Progenitor cell of endocrine pancreas (in vitro differentiated cells): ENCODE measurements at places on chromosomes 7 and 10.

DNA sequence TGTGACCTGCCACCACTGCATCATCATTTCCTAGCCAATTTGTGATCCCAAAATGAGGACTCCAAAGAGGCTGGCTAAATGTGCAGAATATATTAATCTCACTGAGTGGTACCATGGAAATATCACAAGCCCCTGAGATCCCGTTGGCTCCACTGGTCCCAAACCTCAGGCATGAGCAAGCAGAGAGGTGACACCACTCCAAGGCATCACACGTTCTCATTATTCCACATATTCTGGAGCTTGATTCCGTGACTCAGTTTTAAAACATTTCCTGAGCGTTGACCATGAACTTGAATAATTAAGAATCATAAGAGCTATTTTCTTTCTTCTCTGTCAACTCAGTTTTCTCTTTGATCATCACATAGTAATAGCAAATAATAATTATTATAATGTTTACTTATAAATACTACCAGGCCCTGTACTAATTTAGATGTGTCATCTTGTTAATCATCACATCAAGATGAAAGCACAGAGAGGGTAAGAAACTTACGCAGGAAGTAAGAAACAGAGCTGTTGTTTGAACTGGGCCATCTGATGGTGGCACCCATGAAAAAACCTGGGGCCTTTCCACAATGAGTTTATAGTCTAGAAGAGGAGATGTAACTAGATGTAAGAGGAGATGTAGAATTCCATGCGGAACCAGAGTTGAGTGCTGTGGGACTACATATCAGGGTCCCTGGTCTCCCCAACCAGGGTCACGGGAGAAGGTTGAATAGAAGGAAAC is 3.5 kb downstream of the APBB1IP start:
- no peak for DNase-seq

GRCh38 chr7:38040831-38041230 is 120.4 kb downstream of the EPDR1 start:
- DNase-seq: no peak

- no peak for DNase-seq
Observed at GRCh38 chr7:136079478-136079892, 102.3 kb upstream of the MTPN start.

- no peak for DNase-seq
Observed at GRCh38 chr10:86252556-86252955, 114.0 kb downstream of the GRID1 start.

DNA sequence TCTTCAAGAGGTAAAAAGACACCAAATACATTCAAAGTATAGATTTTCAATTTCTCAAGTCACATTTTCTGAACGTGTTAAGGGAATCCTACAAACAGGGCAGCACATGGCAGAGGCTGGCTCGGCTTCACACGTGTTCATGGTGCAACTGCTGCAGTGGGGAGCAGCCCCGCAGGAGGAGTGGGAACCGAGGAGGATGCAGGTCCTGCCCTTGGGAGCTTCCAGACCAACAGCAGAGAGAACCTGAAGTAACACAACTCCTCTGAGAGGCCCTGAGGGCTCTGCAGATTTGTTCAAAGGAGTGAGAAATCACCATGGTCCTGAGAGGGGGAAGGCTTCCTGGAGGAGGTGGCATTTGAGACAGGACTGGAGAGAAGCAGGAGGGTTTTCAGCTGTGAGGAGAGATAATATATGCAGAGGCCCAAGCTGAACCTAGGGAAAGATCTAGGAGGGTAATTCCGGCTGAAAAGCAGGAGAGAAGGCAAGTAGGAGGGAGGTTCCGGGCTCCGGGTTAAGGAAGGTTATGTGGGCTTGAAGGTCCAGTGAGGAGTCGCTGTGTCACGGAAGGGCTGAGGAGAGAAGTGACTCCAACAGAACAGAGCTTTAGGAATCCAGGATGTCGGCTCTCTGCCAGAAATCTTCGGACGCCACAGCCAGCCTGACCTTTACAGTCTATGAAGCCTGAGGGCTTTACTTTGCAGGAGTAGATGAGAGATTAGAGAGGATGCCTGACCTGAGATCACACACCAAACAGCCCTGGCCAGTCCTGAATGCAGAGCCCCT is 77.5 kb downstream of the GPR26 start:
- no peak for DNase-seq

DNA sequence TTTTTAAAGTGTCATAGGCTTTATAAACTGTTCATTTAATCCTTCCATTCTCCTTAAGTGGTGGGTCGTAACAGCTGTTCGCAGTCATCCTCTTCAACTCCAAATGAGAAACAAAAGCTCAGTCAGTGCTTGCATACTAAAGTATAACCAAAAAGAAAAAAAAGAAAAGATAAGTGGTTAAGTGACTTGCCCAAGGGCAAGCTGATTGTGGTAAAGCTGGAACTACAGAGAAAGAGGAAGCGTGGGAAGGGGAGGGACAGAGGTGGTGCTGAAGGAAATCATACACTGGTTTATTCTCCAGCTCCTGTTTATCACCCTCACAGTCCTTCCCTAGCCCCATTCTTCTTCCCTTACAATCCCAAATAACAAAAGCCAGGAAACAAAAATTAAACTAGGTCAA is 29.6 kb downstream of the IDE start:
- DNase-seq: no peak

DNA sequence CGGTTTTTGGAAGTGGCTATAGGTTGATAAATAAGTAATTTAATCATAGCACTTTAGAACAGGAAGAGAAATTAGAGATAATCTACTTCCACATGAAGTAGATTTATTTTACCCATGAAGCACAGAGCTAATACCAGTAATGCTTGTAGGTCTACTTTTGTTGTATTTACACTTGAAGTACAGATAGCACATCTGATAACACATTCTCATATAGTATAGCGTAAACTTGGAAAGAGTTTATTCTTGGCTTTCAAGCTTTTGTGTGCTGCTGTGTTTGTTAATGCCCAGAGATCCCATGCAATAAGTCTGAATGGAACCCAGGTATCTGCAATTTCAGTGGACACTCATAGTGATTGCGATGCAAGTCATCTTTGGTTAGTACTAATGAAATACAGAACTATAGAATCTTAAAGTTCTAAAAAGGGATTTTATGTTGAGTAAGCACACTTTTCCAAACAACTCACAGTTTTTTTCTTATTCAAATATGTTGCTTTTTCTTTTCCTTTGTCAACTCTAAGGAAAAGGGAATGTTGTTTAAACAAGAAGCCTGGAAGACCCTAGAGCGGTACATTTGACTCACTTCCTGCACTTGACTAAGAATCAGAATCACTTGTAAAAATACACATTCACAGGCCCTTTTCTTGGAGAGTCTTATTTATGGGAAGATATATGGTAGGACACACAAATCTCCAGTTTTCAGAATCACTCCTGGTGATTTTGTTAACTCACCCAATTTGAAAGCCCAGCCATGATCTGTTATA is 105.8 kb downstream of the GNAI1 start:
- no peak for DNase-seq

DNA sequence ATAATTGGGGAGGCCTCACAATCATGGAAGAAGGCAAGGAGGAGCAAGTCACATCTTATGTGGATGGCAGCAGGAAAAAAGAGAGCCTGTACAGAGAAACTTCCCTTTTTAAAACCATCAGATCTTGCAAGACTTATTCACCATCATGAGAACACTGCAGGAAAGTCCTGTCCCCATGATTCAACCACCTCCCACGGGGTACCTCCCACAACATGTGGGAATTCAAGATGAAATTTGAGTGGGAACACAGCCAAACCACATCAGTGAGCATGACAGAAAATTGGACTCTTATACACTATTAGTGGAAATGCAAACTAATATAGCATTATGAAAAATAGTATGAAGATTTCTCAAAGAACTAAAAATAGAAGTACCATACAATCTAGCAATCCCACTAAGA is 271.2 kb downstream of the MAGI2 start:
- DNase-seq: no peak

DNA sequence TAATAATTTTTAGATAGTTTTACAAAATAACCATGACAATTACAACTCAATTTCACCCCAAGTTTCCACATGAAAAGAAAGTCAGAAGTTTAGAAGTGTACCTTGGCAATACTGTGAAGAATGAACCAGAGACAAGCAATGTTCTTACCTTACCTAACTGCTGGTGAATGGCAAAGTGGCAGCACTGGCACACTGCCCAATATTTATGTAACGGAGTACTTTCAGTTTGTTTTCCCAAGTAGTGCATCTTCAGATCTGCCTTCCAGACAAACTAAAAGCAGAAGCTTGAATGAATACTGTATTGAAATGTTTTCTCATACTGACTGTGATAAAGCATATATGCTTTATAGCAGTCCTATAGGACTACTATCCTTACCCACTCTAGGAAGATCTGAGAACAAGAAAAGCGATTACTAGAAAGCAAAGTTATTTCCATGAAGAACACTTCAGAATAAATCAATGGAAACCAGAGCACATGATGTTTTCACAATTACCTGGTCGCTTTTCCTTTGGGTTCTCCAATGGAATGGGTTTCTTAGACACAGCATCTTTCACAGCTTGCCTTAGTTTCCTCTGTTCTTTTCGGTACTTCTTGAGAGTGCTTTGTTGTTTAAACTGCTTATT is 1.5 kb downstream of the NOC3L start:
- no peak for DNase-seq

DNA sequence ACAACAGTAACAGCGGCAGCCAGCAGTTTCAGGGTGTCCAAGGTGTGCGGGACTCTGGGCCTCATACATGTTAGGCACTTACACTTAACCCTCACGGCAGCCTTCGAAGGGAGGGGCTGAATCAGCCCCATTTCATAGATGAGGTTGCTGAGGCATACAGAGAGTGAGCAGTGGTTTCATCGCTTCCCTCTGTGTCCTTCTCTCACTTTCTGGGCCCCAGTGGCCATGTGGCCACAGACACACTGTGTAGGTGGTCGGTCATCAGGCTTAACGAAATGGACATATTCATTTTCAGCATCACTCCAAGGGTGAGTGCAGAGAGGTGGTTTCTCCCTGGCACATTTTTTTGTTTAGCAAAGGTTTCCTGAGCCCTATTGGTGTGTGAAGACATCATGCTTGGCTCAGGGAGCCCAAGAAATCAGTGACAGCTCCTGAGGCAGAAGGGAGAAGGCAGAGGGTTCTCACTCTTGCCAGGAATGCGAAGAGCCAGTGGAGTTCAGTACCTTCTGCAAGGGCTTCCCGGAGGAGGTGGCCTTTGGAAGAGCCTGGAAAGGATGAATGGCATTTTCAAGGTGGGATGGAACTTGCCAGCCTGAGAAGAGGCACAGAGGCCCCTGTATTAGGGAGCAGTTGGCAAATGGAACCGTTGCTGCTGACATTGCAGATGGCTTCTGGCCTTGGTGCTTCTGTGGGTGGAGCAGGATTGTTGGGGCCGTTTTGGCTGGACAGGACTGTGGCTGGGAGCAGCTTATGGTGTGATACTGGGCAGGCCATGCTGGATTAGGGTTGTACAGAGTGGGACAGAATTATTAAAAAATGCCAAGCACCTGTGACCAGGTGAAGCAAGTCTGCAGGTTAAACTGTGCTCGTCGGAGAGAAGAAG is 61.7 kb upstream of the PPIF start:
- no peak for DNase-seq

DNA sequence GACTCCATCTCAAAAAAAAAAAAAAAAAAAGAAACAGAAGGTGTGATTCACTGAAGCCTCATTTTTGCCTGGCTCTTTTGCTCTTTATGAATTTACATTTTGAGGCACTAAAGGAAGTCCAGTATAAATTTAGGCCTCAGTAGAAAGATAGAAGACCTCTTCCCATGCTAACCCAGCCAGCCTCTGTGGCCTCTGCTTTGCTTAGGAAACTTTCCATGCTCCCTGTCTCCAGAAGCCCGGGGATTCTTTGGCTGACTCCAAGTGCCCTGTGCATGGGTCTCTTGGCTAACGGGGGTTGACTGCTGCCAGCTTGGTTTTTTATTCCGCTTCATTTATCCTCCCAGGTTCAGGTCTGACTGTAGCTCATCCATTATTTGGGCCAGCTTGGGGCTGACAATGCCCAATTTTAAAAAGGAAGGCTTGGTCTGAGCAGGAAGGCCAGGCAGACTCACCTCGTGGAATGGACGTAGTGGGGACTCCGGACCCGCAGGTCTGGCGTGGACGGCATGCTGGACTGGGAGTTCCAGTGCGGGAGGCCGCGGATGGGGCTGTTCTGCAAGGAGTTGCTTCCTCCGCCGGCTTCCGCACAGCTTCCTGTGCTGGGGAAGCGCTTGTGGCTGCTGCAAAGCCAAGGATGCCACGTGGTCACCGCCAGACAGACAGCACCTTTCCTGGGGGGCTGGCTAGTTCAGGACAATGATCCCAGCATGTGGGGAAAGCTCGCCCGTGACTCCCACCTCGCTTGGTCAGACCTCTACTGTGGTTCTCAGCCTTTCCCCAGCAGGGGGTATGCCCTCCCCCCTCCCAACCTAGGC is 72.3 kb downstream of the PRPF18 start:
- DNase-seq: no peak

DNA sequence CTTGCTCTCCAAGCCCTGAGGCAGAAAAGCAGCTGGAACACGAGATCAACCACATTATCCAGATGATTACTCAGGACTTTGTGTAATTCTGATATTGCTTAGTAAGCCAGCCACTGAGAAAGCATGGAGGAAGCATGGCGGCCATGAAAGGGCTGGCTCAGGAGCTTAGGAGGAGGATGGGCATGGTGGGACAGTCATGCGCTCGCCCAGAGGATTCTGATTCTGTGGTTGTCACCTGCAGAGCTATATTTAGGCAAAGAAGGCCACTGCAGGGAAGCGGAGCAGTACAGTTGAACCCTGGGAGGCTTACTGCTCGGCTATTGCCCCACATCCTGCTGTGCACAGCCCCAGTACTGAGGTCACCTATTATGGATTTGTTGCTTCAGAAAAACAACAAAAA is 128.8 kb upstream of the DNAJB12 start:
- no peak for DNase-seq

DNA sequence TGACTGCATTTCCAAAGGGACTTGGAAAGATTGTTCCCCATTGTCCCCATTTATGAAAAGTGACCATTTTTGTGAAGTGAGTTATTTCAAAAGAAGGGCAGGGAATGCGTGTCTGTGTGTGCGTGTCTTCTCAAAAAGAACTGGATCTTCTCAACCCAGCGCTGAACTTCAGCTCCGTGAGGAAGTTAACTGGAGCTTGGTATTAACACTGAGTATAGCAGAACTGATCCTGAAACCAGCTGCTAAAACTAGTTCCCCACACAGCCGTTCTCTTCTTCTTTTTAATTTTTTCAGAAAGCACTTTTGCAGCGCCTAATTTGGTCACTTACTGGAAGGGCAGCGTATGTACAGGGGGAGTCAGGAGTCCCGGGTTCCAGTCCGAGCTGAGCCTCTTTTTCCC is 45.8 kb upstream of the PLEKHA1 start:
- no peak for DNase-seq
